ENCODE measurements at places on chromosomes 3 and 15.

DNA sequence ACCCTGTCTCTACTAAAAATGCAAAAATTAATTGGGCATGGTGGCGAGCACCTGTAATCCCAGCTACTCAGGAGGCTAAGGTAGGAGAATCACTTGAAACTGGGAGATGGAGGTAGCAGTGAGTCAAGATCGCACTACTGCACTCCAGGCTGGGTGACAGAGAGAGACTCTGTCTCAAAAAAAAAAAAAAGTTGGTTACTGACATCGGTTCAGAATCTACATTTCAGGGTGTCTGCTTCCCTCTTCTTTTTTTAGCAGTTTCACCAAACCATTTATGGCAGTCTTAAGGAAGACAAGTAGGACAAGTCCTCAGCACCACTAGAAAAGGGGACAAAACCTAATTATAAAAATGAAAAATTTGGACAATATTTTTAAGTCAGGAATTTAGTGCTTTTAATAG is 3.3 kb upstream of the USP4 start:
- DNase-seq, result no peak

- DNase-seq, result no peak
These were observed 7.1 kb downstream of the CPLX3 start for GRCh38 chr15:74833376-74834107.

DNA sequence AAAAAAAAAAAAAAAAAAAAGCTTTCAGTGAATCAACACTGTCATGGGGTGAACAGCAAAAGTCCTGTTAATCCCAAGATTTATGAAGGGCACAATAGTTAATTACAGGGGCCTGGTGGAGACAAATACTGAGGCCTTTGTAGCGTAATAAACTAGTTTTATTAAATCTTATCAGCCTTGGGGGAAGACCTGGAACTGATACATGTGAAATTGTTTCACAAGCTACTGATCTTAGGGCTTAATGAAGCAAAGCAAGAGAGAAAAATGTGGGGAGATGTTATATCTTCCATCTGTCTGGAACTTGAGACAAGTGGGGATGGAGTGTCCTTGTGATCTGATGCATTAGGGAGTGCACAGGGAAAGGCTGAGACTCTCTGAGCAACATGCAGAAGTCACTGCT is 47.9 kb upstream of the OSBPL11 start:
- no peak for DNase-seq

DNA sequence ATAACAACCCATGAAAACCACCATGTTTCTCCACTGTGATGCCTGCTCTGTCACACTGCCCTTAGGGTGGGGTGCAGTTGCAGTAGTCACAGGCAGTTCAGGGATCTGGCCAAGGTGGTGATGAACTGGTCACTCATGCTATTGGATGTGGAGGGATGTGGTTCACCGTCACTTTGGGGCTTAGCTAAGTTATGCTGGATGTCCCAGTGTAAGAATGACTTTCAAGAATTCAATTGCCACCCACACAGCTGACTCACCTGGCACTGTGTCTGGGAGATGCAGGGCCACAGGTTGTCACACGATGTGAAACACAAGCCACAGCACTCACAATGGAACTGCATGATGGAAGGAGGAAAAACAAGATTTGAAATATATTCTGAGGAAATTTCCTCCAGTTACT is 146.1 kb upstream of the CTNNB1 start:
- DNase-seq, result no peak

DNA sequence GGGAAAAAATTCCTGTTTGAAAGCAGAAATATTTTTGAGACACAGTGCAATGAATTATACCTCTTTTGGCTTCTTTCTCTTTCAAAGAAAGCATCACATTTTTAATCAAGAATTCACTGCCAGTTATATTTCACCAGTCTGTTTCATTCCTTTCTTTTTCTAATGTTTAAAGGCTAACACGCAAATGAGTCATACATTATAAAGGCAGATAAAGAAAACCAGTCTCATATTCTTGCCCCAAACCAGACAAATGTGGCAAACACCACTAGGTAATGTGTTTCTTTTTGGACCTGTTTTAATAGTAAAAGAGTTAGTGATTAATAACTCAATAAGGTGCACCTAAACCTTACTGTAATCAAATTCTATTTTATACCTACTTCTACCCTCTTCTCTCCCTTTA is 83.8 kb downstream of the PLOD2 start:
- DNase-seq, result no peak
